ENCODE measurements at places on chromosomes 4 and X.
A peak's percentile ranks its signal among the peaks of the same experiment; 100 is the strongest.

DNA sequence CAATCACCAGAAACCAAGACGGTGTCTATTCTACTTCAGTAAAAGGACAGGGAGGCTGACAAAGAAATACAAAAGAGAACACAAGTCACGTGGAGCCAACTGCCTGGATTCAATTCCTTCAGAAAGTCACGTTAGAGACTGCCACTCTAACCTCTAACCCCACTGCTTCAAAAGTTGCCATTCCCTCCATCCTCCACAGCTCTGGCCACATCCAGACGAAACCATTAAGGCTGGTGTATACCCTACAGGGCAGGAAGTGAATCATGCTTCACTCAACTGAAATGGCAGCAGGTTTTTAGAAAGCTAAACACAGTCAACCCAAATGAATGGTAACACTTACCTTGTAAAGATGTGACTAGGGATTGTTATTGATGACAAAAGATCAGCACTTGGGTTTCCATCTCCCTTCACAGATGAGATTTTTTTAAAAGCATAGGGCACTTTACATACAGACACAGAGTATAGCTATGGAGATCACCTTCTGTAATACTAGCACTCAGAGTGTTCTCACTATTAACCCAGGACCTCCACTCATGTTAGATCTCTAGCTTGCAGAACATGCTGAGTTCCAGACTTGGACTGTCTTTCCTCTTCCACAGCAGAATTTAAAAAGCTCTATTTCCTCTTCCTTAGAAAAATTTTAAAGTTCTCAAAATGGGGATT lies 37.4 kb downstream of the MAML3 start:
- no peak for DNase-seq

DNA sequence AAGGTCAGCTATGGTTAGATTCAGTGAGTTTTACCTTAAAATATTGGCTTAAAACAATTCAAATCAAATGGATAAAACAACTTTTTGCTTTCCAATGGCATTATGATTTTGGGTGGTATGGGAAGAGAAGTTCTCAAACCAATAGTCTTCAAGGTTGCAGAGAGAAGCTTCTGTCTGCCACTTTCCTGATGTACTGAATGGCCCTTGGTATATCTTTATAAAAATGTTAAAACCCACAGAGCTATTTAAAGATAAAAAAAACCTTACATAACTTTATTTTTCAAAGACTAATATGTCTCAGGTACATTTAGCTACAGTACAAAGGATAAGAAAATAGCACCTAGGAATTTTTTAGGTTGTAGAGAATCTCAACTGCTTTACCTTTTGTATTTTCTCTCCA lies 6.9 kb downstream of the FGA start:
- no peak for DNase-seq

GRCh38 chr4:10205223-10205622 lies 88.6 kb upstream of the WDR1 start:
- DNase-seq, result no peak

GRCh38 chrX:71911731-71912050 lies 1.0 kb downstream of the NHSL2 start:
- DNase-seq, result no peak

DNA sequence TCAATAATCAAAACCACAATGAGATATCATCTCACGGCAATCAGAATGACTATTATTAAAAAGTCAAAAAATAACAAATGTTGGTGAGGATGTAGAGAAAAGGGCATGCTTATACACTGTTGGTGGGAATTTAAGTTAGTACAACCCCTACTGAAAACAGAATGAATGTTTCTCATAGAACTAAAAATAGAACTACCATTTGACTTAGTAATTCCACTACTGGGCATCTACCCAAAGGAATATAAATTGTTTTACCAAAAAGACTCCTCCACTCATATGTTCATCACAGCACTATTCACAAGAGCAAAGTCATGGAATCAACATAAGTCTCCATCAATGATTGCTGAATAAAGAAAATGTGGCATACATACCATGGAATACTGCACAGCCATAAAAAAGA lies 278.1 kb upstream of the ARSJ start:
- DNase-seq, result no peak

GRCh38 chr4:34633241-34633640 lies 1611.1 kb downstream of the ARAP2 start:
- no peak for DNase-seq

- DNase-seq, result no peak
Measured at GRCh38 chr4:83316459-83317165, 18.0 kb downstream of the HPSE start.

DNA sequence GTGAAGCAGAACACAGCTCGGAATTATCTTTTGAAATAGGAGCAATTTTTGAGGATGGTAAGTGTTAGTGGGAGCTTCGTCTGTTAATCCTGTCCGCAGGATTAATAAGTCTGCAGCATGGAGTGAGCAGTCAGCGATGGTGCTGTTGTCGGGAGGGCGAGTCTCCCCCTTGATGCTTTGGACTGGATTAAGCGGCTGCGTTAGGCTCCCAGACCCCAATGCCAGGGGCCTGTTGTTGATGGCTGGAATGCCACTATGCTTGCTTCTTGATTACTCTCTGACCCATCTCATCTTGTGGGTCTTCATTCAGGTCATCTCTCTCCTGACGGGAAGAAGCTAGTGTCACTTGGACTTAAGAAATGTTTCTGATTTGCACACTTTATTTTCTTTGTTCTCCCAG lies 332.6 kb downstream of the ARHGAP10 start:
- no peak for DNase-seq

DNA sequence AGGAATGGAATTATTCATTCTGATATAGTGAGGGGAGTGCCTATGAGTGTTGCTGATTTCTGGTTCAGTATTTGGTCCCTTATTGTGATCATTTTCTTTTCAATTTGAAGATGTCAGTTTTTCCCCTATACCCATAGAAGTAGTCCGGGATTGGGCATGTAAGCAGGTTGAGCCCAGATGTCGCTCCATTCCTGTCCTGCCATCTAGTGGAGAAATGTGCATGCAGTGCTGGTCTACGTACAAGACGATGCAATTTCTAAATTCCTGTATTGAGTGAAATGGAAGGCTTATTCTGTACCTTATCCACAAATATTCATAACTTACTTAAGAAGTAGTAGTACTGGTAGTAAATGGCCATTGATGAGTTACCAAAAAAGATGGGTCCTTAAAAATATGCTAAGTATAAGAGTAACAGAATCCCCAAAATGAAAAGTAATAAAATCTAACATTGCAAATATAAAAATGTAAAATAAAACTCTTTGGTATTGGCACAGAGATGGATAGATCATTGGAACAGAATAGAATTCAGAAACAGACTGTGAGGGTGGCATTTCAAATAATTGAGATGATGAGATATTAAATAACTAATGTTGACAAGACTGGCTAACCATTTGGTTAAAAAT lies 60.9 kb downstream of the UGT8 start:
- DNase-seq, result peak; percentile 7

DNA sequence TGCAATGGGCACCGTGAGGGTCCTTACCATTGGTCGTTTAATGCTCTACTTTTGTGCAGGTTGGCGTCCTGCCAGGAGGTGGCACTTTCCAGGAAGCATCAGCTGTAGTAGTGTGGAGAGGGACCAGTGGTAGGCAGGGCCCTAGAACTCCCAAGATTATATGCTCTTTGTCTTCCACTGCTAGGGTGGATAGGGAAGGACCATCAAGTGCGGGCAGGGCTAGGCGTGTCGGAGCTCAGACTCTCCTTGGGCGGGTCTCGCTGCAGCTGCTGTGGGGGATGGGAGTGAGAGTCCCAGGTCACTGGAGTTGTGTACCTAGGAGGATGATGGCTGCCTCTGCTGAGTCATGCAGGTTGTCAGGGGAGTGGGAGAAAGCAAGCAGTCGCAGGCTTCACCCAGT lies 134.7 kb downstream of the KLF8 start:
- DNase-seq, result no peak

- DNase-seq, result no peak
Measured at GRCh38 chrX:77422891-77423648, 24.1 kb upstream of the FGF16 start.

DNA sequence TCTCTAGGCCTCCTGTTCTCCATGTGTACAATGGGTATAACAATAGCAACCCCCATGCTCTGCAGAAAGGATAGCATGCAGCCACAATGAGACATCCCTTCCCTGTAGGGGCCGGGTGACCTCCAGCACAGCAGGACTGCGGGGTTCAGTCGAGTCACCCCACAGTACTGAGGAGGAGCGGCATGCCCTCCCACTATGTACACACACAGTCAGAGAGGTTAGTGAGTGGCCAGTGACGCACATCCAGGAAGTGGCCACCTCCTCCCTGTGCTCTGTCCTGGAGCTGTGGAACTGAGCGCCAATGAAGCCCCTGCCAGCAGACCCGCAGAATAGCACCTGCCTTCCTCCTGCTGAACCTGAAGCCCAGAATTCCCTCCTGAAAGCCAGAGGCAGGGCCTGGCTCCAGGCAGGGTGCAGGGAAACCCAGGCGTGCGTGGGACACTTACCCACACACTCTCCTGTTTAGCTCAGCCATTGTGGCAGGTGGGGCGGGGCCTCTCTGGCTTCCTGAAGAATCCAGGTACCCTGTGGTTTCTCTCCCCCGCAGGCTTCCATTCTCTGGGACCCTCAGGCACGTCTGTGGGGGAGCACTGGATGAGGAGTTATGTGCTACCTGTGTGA lies 50.0 kb downstream of the WFS1 start:
- no peak for DNase-seq

DNA sequence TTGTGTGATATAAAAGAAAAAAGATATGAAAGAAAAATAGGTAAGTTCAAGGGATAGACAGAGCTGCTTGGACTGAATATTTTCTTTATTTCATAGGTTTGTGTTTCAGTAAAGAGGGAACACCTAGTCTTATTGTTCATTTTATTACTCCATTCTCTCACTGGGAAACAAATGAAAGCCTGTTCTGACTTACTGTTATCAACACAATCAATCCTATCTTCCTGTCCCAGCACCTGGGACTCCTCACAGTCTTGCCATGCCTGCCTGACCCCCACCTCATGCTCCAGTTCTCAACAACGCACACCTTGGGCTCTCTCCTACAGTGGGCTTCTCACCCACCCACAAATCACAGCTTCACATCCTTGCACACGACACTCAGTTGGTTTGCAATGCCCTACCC lies 189.5 kb downstream of the PRDM5 start:
- no peak for DNase-seq

DNA sequence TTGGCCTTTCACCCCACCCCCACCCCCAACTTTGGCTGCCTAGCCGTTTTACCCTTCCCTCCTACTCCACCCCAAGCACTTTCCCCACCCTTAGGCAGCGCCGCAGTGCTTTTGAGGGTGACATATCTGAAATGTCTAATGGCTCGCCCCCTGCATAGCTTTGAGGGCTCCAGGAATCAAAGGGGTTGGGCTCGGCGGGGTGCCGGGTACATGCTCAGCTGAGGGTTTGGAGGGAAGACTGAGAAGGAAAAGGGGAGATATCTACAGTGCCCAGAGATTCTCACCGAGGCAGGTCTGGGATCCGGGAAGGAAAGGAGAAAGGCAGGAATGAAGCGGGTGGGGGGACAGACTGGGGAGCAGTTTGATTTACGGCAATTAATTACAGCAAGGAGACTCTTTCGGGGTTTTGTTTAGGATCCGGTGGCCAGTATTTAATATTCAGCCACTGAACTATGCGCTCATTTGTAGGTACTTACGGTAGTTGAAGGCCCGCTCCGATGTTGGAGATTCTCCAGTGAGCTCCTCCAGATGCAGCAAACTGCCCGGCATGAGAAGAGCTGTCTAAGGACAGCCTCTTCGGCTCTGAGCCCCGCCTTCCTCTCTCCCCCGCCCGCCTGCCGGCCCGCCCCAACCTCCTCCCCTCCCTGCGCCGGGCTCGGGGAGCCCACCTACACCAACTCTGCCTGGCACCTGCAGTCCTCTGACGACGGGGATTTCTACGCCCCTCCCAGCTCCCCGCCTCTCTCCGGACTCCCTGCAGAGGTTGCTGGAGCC lies at the start of gene IGSF1:
TSS of gene IGSF1 (minus strand) at position 569 of the 774 bp plus-strand sequence. CDS start 2,632 bp downstream, outside the sequence.
- no peak for DNase-seq

DNA sequence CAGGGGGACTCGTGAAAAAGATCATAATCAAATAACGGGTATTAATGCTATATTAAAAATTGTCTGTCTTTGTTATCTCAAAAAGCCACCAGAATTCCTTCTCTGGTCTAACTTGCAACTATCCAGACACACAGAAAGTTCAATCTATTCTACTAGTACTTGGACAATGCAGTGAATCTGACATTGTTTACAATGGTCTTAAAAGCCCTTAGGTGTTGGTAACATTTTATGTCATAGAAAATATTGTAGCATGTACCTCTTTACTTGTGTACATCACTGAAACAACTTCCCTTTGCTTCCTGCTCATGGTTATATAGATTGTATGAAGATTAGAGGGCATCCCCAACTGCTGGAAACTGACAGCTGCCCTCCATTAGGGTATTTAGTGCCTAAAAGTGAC lies 71.1 kb upstream of the PPP3CA start:
- no peak for DNase-seq

DNA sequence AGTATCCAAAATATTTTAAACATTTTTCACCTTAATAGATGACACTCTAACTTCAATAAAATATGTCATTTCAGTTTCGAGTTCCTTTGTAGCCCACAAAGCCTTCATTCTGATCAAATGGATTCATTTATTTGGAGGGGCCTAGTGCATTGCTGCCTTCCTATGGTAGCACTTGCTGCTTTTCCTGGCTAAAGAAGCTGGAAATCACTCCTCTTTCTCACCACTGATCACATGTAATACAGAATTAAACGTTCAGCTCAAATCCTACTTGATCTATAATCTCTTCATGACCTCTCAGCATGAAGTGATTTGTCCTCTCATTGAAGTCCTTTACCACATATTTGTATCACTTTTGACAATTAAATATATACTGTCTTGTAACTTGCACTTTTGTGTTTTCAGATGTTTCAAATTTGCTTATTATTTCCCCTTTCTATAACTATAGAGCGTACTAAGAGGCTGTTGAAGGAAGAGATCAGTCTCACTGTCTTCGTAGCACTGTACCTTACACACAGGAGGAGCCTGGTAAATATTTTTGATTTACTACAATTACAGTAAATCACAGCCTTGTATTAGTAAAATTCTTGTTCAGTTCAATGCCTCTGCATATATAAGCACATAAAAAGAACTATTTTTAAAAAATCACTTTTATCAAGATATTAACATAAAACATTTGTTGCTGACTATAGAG lies 555 bp downstream of the CFI start:
- DNase-seq, result no peak
